NCI-H1694 treated with DMSO at 0.1 percent for 48 hours (cell line): ENCODE measurements at places on chromosomes 1 and 21.
A peak's percentile ranks its signal among the peaks of the same experiment; 100 is the strongest.

DNA sequence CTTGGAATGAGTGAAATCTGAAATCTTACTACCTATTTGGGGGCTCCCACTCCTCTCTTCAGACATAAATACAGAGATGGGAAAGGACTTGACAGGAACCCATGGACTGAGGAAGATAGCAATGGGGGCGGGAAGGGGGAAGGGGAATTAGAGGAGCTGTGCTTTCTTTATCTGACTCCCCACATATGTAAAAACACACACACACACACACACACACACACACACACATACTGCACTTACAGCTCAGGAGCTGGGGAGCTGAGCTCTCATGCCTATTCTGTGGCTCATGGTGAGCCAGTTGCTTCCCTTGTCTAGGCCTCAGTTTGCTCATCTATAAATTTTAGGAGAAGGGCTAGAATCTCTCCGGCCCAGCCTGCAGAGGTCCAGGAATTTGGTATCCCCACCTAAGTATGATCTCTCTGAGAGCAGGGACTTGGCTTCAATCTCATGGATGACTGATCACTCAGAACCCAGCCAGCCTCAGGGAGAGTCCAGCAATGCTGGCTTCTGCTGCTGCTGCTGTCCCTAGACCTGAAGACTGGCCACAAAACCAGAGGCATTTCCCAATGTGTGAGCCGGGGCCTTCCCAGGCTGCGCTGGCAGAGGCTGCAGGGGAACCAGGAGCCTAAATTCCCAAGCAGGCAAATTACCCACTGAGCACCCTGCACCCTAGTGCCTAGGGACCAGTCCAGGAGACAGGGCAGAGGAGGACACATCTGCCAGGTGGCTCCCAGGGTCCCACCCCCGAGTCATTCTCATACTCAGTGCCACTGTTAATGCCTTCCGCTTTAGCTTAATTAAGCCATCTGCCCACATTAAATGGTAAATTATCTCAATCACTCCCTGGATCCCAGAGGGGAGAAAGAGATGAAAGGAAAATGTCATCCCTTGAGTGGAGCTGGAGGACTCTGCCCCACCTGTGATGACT lies 57.5 kb upstream of the RBM15 start:
- DNase-seq, result peak; percentile 95

GRCh38 chr1:76862447-76862846 lies 4.8 kb upstream of the ST6GALNAC5 start:
- no peak for DNase-seq

GRCh38 chr1:7229696-7230631 lies 444.7 kb downstream of the CAMTA1 start:
- DNase-seq, result no peak

GRCh38 chr21:37001441-37001840 lies 5.1 kb upstream of the RIPPLY3 start:
- no peak for DNase-seq

DNA sequence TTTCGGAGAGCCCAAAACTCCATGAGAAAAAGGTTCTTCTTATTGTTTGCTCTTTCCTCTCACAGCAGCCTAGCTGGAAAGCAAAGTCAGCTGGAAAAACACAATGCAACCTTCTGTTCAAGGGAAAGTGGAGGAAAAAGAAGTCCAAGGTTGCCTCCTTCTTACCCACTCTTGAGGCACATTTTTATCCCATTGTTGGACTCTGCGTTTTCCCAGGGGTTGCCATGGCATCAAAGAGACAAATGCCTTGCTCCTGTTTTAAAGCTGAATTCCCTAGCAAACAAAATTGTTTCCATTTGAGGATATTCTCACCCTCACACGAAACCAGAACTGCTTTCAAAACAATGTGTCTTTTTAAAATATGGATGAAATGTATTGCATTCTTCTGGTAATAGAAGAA lies 45.1 kb upstream of the PALMD start:
- no peak for DNase-seq

DNA sequence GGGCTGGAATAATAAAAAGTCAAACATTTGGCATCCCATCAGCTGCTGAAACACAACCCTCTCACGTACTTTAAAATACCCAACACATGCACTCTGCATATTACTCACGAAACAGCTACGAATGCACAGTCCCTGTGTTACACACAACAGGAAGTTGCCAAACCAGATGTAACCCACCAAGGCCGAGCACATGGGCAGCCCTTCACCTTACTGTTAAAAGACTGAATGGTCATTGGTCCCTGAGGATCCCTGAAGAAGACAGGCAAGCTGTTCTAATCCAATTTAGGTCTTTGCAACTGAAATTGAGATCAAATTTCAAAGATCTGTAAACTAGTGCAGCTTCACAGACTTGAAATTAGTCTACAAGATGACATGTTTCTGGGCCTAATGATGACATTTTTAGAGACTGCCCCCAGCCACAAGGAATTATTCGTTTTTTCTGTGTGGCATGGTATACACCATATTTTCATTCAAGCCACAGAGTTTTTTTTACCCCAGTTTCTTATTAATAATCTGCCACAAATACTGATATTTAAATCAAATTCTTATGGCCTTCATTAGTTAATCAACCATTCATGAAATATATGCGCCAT lies 25.6 kb upstream of the IER5 start:
- DNase-seq, result no peak

DNA sequence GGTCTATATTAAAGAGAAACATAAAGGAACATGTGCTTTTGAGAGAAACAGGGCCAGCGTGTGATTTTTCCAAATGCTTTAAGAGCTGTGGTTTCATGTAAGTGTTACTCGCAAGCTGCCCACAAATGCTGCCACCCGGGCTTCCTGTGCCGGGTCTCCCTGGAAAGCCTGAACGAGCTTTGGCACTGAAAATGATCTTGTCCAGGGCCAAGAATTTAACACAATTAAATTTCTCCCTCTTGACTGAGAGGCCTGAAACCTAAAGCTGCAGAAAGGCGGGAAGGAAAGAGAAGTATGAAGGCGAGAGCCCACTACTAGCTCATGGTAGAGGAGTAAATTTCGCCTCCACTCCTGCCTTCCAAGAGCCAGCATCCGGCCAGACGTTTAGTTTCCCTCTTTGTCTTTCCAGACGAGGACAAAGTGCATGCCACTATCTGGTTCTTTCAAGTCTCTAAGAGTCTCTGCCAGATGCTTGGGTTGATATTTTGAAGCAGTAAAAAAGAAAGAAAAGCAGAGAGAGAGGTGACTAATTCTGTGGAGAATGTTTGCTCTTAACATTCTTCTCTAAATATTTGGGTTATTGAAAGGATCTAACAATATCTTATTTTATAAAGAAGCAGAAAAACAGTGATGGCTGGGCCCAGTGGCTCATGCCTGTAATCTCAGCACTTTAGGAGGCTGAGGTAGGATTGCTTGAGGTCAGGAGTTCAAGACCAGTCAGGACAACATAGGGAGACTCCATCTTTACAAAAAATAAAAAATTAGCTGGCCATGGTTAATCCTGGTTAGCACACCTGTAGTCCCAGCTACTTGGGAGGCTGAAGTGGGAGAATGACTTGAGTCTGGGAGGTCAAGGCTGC lies 100.0 kb upstream of the HNRNPU start:
- DNase-seq, result no peak

GRCh38 chr1:240987928-240988327 lies 369.1 kb downstream of the RGS7 start:
- DNase-seq, result no peak

DNA sequence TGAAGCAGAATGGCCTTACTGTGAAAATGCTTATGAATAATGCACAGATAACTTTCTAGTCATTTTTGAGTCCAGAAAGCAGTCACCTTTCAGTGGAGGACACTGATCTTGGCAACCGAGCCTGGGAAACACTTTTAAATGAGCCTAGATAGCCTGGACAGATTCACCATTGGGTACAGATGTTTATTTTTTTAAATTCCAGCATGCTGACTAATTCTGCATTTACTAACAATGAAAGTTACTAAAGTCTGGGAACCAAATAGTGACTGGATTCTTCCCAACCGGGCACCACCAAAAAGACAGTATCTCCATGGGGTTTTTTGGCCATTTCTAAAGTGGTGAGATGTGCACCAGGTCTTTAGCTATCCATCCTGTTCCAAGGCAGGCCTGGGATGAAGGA lies 3.3 kb upstream of the FMOD start:
- DNase-seq, result no peak

DNA sequence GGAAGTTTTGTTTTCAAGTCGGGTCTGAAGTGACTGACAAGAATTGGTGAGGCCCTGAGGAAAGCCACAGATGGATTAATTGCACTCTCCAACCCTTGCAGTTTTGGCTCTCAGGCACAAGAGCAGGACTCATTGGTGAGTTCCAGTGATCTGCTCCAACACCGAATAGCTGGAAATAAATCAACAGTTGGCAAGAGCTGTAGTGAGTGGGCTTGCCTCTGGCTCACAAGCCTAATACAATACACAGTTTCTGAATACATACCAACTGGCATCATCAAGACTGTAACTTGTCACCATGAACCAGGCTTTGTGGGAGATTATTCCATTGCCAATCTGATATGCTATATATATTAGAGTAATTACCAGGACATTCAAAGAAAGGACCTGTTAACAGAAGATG lies 131.6 kb downstream of the GRIK1 start:
- no peak for DNase-seq

GRCh38 chr1:15718199-15718601 lies 17.9 kb upstream of the SLC25A34 start:
- DNase-seq, result no peak

DNA sequence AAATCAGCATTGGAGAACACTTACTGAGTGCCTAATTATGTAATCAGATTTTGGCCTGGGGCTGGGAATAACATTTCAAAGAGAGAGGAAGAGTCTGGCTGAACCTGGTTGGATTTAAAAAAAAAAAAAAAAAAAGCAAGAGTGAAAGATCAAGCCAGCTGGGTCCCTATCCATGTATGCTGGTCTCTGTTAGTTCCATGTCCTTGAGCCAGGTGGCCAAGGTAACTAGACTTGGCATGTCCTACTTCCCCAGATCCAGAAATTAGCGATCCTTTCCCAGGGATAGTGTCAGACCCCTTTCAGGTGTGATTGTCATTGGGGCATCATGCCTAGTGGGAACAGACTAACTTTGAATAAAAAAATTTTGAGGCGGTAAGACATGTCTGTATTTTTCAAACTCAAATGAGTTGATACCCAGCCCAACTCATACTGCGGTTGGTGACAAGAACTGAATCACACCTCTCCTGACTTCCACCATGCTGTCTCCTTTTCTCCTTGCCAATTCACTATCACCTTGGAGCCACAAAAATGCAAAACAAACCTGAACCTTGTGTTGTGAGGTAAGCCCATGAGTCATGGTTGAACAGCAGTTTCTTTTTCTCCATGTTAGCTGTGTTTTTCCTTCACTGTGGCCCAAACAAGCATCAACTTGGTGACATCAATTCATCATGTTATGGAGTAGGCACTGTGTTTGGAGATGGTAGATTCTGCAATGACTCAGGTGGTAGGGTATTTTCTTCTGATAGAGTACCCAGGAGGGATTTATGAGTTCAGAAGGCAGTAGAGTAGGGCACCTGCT lies 24.5 kb upstream of the PPP2R5A start:
- no peak for DNase-seq

- no peak for DNase-seq
Measured at GRCh38 chr1:241533326-241534115, 1.3 kb downstream of the KMO start.

GRCh38 chr1:155979597-155980343 lies 1.4 kb upstream of the ARHGEF2 start:
- no peak for DNase-seq

DNA sequence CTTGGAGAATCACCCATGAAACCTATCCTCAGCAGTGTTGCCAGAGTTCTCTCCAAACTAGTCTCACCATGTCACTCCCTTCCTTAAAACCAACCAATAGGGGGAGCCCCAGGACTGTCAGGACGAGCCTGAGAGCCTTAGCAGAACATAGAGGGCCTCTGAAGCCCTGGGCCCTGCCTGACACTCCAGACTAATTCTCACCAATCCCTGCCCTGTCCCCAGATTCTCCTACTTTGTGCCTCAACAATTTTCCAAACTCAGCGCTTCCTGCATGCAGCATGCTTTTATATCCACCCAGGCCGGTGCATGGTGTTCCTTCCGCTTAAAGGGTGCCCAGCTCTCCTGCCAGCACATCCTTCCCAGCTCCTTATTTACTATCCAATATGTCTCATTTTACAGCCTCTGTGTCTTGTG lies 42.7 kb downstream of the HSD3B1 start:
- DNase-seq, result peak; percentile 3
